Natural killer cell treated with Interleukin-12 subunit alpha and Interleukin-12 subunit beta and Interleukin-15 and Interleukin-18, amount 100 ng/mL, for 72 hours (primary cell): ENCODE measurements at places on chromosomes 1 and 21. TPM values are rescaled to one million over a fixed set of nuclear protein-coding genes. Genes with fewer than 3 reads are reported as not detected.

Gene KCNAB2
- total RNA-seq, result 157 TPM

Gene KIAA0040
- total RNA-seq, result 11.2 TPM

Gene LAMC1
- total RNA-seq, result 0.64 TPM

Gene KRTAP19-3
- not detected for total RNA-seq

Gene ATP1A2
- not detected for total RNA-seq

Gene ZBTB7B
- total RNA-seq, result 107 TPM

Gene FCRL5
- total RNA-seq, result 0.39 TPM

Gene KLHDC8A
- not detected for total RNA-seq

Gene CLCA1
- not detected for total RNA-seq

Gene LYST
- total RNA-seq, result 68.8 TPM

Gene DESI2
- 31.7 TPM for total RNA-seq

Gene PER3
- total RNA-seq, result 1.6 TPM

Gene PRKAA2
- 0.05 TPM for total RNA-seq

Gene TMPRSS3
- total RNA-seq, result 8.4 TPM

Gene SELP
- total RNA-seq, result not detected

Gene AQP10
- total RNA-seq, result not detected

Gene OR10Z1
- total RNA-seq, result not detected

Gene CLEC20A
- not detected for total RNA-seq

Gene TMEM51
- total RNA-seq, result not detected

Gene GUK1
- total RNA-seq, result 296 TPM

Gene GBP1
- 241 TPM for total RNA-seq

Gene HTR6
- not detected for total RNA-seq

Gene FCRL6
- 0.81 TPM for total RNA-seq

Gene TAS1R1
- total RNA-seq, result not detected

Gene PHLDA3
- 2.7 TPM for total RNA-seq

Gene HCRTR1
- total RNA-seq, result not detected

Gene TEX38
- not detected for total RNA-seq

Gene RPF1
- 44.5 TPM for total RNA-seq

Gene HMGCL
- 29.1 TPM for total RNA-seq

Gene LCE1B
- not detected for total RNA-seq

Gene MEX3A
- 0.06 TPM for total RNA-seq

Gene A3GALT2
- total RNA-seq, result not detected

Gene SLC50A1
- total RNA-seq, result 36.3 TPM

Gene WNT2B
- 0.14 TPM for total RNA-seq

Gene CFAP74
- not detected for total RNA-seq

Gene CHAF1B
- 38.0 TPM for total RNA-seq

Gene PLPPR4
- total RNA-seq, result not detected

Gene TSEN15
- 40.2 TPM for total RNA-seq

Gene S100A12
- not detected for total RNA-seq

Gene ASPM
- total RNA-seq, result 40.7 TPM

Gene MX2
- total RNA-seq, result 7.9 TPM

Gene DPT
- total RNA-seq, result not detected

Gene BCAN
- total RNA-seq, result 0.67 TPM

Gene ADAM30
- not detected for total RNA-seq

Gene PCP4L1
- total RNA-seq, result not detected

Gene MFAP2
- not detected for total RNA-seq

Gene HSF2BP
- total RNA-seq, result 0.29 TPM

Gene MINDY1
- 17.1 TPM for total RNA-seq

Gene PCP4
- total RNA-seq, result not detected

Gene AMY2B
- total RNA-seq, result 4.2 TPM

Gene RBP7
- total RNA-seq, result not detected

Gene ACTL8
- not detected for total RNA-seq
